Activated gamma-delta T cell treated with Interleukin-2 at 50 U/mL for 16 hours (primary cell): ENCODE measurements at places on chromosomes 12 and 14.

GRCh38 chr12:23472329-23472971 lies 477.0 kb downstream of the SOX5 start:
- no peak for DNase-seq

DNA sequence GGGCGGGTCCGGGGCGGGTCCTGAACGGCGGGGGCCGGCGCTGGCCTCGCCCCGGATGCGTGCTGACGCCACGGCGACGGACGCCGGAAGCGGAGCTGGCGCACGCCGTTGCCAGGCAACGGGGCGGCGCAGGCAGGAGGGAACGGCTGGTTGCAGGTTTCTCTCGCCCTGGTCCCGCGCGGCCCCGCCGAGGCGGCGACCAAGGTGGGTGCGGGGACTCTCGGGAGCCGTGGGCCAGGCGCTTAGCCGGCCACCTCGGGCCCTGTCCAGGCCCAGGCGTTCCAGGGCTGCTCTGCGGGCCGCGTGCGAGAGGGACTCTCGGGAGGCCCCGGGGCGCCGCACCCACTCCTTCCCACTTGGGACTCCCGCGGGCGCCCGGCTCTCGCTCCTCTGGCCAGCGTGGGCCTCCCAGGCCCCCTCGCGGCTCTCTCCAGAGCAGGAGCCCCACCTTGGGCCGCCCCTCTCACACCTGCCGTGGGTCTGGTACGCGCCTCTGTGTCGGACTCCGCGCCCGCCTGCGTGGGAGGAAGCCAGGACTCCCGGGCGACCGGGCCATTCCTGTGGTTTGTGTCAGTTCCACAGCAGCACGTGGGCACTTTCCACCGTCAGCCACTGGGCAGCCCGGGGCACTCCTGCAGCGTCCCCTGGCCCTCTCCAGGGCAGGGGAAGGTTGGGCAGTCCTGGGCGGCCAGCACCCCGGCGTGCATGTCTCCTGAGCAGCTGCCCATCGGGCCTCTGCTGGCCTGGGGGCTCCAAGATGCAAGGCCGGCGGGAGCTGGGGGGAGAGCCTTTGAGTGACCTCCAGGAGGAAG lies at the start of gene CLBA1:
Gene CLBA1, plus strand, starts transcription at position 114 of the 812 bp plus-strand sequence. Its CDS starts 644 bp downstream, at position 758.
- DNase-seq: peak; percentile 83

GRCh38 chr14:80805136-80805535 lies 136.4 kb downstream of the CEP128 start:
- DNase-seq: no peak

GRCh38 chr12:67989184-67989920 lies at the start of gene IFNG-AS1:
Gene IFNG-AS1, plus strand, starts transcription at chr12:67989447.
- peak; percentile 45 for DNase-seq

- DNase-seq: peak; percentile 11
Measured at GRCh38 chr14:91947475-91948184, at the start of gene FBLN5. Gene FBLN5, minus strand, starts transcription at chr14:91947694. Its CDS starts 465 bp downstream, at chr14:91947229.

GRCh38 chr12:8058506-8058905 lies 7.7 kb downstream of the C3AR1 start:
- DNase-seq: no peak

GRCh38 chr14:29913566-29913965 lies 14.1 kb downstream of the PRKD1 start:
- no peak for DNase-seq

GRCh38 chr12:130768120-130768519 lies 52.0 kb upstream of the RIMBP2 start:
- no peak for DNase-seq

DNA sequence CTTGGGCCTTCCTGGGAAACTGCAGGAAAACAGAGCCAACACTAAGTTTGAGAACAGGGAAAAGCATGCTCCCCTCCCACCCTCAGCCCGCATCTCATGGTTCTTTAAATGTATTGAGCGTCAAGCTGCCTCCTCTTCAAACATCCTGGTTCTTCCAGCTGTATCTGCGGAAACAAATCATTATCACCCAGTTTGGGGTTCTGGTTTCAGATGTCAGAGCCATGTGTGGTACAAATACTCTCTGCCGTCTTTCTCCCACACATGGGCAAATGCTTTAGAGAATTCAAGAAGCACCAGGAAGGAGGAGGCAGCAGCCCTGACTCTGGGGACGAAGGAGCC lies 29.1 kb downstream of the JDP2 start:
- DNase-seq: no peak

GRCh38 chr12:49953151-49953550 lies 2.6 kb downstream of the AQP2 start:
- no peak for DNase-seq

DNA sequence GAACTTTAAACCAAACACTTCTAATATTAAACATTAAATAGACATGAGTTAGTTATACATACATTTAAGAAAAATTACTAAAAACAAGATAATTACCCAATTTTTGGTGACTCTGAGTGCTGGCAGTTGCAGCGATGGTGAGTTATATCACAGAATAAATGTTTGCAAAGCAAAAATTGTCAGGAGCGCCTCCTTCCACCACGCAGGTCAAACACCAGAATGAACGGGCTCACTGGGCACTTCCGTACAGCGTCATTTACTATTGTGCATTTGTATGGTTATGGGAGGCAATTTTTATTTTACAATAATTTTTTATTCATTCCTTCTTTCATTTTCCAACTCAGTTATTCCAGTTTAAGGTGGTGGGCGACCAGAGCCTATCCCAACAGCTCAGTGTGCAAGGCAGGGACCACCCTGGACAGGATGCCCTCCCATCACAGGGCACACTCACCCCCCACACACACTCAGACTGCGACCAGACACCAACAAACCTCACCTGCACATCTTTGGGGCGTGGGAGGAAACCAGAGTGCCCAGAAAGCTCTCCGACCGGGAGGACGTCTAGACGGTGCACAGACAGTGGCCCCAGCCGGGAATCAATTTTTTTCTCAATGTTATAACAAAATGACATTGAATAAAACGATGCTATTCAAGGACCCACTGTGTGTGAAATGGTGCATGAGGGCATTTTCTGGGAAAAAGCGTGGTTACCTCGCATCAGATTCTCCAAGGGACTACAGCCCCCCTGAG lies 67.2 kb downstream of the TESC start:
- no peak for DNase-seq

GRCh38 chr12:5022465-5023061 lies 21.1 kb upstream of the KCNA5 start:
- no peak for DNase-seq

DNA sequence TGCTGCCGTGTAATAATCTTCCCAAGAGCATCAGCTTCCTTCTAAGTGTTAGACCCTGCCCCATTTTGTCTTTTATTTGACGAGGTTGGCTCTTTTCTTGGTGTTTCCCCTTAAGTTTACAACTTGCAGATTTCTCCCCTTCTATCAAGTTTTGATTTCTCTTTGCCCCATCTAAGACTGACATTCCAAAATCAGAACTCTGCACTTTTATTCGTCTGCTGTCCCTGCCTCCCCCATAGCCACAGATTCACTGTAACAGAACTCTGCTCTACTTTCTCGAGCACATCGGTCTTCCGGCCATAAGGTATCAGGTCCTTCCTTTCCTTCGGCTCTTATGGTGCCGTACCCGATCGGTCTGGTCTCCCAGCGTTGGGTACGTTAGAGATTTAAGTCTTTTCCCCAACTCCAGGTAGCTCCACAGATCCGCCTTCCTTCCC lies 563 bp downstream of the DCP1B start:
- no peak for DNase-seq

GRCh38 chr14:22531451-22532344 lies 57.3 kb downstream of the DAD1 start:
- DNase-seq: no peak

DNA sequence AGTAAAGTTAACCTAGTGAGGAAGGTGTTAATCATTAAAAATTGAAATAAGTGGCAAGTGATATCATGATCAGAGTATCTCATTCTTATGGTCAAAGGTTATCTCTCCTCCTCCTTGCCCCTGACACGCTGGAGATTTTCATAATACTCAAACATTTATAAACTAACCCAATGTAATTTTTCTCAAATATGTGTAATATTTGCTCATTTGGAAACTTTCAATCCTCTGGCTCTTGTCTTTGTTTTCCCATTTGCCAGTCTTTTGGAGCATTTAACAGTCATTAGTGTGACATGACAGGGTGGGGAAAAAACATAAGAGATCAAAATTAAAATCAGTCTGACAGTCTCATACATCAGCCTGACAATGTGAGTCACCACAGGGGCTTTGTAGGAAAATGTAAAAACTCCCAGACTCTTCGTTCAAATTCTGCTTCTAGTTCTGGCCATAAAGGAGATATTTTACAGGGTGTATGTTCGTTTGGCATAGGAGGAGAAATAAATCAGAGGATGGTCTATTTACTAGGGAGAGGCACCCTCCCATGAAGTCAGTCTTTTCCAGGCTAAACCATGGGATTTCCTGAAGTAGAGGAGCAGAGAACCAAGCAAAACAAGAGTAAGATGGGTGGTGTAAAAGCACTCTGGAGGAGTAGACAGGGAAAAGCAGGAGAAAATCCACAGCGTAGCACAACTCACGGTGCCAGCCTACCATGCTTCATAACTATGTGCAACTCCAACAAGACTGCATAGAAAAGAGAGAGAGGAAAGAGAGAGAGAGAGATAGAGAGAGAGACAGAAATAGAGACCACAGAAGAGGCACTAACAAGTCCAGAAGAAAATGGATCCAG lies 369.2 kb upstream of the PDE3A start:
- DNase-seq: no peak

GRCh38 chr14:31745741-31746140 lies 184.5 kb downstream of the NUBPL start:
- DNase-seq: no peak

- DNase-seq: no peak
Measured at GRCh38 chr12:120862664-120863063, 41.5 kb downstream of the SPPL3 start.

GRCh38 chr12:77847060-77847541 lies 16.4 kb downstream of the NAV3 start:
- no peak for DNase-seq

DNA sequence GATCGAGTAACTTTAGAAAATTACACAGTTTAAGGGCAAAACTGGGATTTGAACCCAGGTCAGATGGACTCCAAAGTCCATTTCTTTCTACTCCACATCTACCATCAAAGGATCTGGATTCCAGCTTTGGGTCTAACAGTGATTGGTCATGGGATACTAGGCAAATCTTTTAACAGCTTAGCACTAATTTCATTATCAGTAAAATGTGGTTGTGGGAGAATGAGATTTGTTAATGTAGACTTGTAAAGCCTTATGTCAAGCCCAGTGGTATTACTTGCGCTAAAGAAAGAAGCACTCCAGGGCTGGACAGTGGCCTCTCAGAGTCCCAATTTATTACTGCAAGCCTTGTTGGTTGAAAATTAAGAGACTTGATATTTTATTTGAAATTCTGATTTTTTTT lies 65.2 kb upstream of the MANSC4 start:
- DNase-seq: no peak

DNA sequence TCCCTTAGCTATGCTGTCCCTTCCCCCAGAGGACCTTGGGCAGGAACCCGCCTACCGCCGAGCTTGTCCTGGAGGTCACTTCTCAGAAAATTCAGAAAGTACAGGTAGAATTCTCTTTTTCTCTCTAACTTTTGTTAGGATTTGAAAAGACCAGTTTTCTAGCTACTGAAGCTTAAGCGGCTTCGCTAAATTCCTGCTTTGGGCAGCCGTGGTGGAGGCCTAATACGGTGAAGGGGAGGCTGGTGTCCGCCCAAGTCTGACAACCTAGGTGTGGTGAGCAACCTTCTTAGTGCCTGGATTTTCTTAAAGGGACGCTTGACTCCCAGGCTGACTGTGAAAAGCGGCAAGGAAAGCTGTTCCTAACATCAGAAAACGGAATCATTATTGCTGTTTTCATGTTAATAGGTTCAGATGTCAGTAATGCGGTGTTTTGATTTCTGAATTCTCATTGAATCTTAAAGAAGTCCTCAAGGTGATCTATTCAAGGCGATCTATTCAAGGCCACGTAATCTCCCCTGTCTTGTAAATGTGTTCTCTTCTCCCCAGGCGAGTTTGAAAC lies 835 bp downstream of the FGD4 start:
- DNase-seq: no peak

DNA sequence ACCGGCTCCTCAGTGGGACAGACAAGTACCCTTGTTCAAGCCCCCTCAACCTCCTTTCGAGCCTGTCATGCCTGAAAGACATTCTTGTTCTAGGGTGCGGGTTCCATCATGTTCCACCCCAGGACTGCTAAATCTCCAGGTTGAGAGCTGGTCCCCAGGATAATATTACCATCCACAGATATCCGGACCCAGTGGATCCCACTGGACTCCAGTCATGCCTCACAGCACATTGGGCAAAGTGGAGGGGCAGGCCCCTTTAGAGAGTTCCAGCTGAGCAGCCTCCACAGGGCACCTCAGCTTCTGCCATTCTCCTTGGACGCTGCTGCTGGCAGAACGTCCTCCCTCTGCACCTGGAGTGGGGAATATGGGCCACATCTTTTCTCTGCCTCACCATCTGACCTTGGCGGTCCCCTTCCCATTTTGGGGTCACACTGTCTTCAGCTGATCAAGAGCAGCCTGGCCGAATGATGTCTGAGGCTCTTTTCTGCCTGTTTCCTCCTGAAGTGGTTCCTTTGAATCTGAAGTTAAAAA lies 137.4 kb downstream of the BCL11B start:
- no peak for DNase-seq

- no peak for DNase-seq
Measured at GRCh38 chr14:76126076-76126475, 25.6 kb upstream of the GPATCH2L start.

DNA sequence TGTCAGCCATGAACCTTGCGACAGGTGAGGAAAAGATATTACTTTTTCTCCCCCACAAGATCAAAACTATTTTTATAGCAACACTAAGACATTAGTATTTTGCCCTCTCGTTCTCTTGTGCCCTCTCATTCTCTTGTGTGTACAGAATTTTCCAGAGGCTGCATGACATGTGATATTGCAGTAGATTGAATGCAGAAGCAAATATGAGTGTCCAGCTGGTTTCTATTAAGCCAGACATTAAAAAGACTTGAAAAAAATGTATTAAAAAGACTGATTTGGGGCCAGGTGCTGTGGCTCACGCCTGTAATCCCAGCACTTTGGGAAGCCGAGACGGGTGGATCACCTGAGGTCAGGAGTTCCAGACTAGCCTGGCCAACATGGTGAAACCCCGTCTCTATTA lies 63.7 kb upstream of the ZFP36L1 start:
- DNase-seq: no peak

- DNase-seq: no peak
Measured at GRCh38 chr12:96234591-96235483, 40.7 kb downstream of the ELK3 start.

DNA sequence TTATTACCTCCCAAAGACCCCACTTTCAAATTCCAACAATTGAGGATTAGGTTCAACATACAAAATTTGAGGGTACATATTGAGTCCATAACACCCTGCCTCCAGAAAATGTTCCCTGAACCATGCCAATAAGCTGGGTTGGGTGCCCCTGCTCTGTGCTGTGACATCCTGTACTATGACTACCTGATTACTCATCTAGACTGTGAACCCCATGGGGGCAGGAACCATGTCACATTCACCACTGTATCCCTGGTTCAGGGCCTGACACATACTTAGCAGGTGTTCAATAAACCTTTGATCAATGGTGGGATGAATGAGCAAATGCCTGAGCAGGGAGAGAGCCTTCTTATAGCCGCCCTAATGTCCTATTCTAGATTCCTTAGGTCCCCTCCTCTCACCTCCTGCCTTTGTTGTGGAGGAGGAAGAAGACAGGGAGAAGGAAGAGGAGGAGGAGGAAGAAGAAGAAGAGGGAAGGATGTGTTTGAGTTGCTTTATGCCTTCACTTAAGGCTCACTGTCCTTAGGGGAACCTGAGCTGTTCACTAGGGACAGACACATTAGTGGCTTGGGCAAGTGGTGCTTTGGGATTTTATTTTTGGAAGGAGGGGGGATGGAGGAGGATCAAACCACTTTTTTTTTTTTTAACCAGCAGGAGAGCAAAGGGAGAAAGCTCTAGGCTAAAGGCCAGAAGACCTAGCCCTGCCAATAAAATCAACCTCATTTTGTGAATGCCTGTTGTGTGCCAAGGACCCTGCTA lies 21.3 kb downstream of the GPR68 start:
- DNase-seq: no peak
